ENCODE measurements at places on chromosomes 2 and 18.

DNA sequence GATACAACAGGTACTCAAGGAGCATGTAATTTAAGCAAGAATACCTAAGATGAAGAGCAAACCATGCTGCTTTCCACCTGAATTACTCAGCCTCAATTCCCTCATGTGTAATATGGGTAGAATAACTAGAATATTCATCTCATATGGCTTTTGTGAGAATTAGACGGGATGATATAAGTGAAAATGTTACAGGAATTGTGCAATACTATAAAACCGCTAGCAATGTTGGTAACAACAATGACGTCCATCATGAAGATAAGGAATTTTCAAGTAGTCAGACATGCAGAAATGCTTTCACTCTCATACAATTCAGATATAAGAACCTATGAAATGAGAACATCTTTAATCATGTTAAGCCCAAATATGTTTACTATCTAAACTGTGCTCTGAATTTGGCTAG, 2106.6 kb upstream of the CELF4 start:
- DNase-seq = no peak

- DNase-seq = no peak
Observed at GRCh38 chr18:45363196-45363595, 252.1 kb upstream of the SLC14A2 start.

GRCh38 chr2:75007819-75008218, 49.4 kb downstream of the POLE4 start:
- no peak for DNase-seq

DNA sequence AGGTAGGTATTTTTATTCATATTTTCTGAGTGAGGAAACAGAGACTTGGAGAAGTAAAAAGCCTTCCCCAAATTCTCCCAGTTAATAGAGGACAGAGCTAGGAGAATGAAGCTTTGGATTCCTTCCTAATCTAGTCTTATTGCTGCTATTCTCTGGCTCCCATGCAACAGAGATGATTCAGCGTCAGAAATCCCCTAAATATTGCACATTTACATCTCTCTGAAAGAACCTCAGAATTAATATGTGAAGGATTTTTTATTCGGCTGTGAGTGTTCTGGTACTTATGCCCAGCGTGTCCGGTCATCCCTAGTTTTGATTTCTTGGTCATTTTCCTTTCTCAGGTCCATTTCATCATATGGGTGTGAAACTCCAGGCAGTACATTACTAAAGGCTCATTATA, 91.2 kb upstream of the SESTD1 start:
- no peak for DNase-seq

DNA sequence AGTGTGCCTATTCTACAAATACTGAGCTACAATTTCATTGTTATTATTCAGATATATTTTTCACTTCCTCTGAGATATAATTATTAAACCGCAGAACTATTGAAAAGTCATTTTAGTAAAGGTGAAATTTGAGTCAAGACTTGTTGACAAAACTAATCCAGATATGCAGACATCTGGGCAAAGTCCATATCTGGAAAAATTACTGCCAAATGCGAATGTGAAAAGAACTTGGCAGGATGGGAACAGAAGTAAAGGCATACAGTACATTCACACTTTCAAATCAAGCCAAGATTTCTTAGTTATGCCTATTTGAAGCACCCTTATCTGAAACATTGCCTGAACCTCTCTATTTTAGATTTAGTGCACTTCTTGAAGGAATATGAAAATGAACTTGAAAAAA, 923.6 kb downstream of the CCDC85A start:
- no peak for DNase-seq

GRCh38 chr2:207132019-207132418, 33.7 kb downstream of the KLF7 start:
- no peak for DNase-seq

GRCh38 chr2:32553829-32554432, 73.9 kb upstream of the TTC27 start:
- no peak for DNase-seq

DNA sequence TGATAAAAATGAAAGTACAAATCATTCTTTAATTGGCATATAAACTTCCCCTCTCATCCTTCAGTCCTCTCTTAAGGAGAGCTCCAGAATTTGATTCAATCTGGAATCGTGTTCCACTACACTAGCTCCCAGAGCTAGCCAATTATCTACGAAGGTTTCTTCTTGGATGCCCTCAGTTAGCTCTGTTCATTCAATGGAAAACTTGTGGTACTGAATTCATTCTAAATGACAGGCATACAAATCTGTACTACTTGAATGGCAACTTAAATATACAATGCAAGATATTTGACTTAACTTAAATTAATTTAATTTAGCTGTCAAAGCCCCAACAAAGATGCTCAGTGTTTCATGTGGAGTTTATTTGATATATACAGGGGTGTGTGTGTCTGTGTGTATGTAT, 1474.2 kb upstream of the CELF4 start:
- DNase-seq = no peak

DNA sequence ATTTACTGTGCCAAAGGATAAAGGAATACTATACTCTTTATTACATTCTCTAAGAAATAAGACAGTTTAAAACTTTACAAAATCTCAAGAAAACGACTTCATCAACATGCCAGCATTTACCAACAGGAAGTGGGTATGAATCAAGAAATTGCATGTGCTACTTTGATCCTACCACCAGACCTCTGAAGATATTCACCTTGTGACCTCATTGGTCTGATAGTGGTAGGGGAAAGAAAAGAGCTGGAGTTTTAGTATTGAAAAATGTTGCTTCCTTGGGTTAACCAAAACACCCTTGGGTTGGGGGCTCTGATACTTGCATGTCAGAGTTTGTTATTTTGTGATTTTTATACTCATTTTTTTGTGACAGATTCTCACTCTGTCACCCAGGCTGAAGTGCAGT, 84.1 kb upstream of the LPIN2 start:
- DNase-seq = no peak
